ENCODE measurements at places on chromosomes 12 and 14. TPM values are rescaled to one million over a fixed set of nuclear protein-coding genes. Genes with fewer than 3 reads are reported as not detected.

DNA sequence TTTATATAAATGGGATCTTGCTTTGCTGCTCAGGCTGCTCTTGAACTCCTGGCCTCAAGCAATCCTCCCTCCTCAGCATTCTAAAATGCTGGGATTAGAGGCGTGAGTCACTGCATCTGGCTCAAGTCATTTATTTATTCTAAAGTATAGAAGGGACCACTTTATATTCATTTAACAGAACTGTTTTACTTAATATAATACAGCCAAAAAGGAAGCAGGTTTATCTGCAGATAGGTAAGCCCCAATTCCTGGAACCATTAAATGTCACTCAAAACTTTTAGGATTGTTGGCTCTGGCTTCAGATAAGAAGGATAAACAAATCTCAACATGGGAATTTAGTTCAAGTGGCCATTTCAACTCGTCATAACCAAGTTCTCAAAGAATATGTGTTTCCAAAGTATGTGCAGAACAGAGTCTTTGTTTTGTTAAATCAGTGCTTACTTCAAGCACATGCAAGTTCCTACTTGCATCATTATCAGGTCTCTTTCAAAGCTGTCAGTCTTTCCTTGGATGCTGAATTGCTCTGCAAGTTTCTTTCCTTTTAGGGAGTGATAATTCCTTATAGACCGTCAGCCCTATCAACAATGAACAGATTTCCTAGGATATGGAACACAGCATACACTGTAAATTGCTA lies 60.4 kb downstream of the KITLG start:
- H3K4me1 ChIP-seq, result no peaks in the 10 kb centered on the region
- no peaks in the 10 kb centered on the region for H3K36me3 ChIP-seq
- no peak overlapping the region for H3K4me3 ChIP-seq
- H3K27ac ChIP-seq, result no peak overlapping the region

- H3K27me3 ChIP-seq, result no peaks in the 10 kb centered on the region
- H3K4me3 ChIP-seq, result no peak overlapping the region
- H3K27ac ChIP-seq, result no peak overlapping the region
- no peaks in the 10 kb centered on the region for H3K36me3 ChIP-seq
Measured at GRCh38 chr14:54857830-54858269, 44.8 kb downstream of the GCH1 start.

GRCh38 chr12:131052929-131053328 lies 99.2 kb downstream of the ADGRD1 start:
- no peak for DNase-seq
- no peaks in the 10 kb centered on the region for H3K4me1 ChIP-seq
- H3K36me3 ChIP-seq, result no peaks in the 10 kb centered on the region
- no peak overlapping the region for H3K27ac ChIP-seq
- H3K4me3 ChIP-seq, result no peak overlapping the region

DNA sequence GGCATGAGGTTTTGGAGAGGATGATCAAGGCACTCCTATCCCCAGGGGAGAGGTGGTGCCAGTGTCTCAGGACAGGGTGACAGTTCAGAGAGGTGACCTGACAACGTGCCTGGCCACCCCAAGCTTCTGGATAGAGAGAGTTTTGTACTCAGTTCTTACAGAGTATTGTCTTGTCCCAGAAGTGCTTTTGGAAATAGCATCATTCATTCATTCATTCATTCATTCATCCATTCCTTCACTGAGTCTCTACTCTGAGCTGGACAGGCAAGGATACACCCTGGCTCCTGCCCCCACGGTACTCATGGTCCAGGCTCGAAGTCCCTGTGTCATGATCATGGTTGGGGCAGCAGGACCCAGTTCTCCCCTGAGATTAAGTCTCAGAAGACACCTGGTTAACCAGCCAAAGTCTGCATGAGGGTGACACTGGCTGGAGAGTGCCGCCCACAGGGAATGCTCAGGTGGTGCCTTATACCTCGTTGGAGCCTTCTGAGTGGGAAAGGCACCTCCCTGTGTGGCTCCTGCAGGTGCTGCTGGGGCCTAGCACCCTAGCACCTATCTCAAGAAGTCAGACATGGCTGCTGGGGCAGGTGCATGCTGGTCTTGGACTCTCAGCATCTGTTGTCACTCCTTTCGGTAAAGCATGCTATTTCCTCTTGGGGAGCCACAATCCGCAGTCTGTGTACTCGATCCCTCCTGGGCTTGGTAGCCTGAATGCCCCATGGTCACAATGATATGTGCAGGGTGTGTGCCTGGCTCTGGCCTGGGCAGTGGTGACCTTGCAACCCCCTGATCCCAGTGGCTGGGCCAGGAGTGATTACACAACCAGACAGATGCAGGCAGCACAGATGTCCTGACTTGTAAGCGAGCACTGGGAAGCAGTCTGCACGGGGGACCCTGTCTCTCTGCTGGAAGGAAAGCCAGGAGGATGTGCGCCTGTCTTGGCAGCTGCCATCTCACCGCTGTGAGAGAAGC lies 57.8 kb downstream of the C14orf132 start:
- H3K27me3 ChIP-seq, result no peaks in the 10 kb centered on the region
- no peak overlapping the region for H3K4me3 ChIP-seq
- DNase-seq, result peak; percentile 47
- no peaks in the 10 kb centered on the region for H3K4me1 ChIP-seq
- H3K27ac ChIP-seq, result no peak overlapping the region

GRCh38 chr12:16352481-16352880 lies 5.0 kb downstream of the MGST1 start:
- no peaks in the 10 kb centered on the region for H3K36me3 ChIP-seq
- no peak for DNase-seq
- H3K27me3 ChIP-seq, result no peaks in the 10 kb centered on the region
- H3K4me3 ChIP-seq, result no peak overlapping the region
- H3K4me1 ChIP-seq, result no peaks in the 10 kb centered on the region
- no peak overlapping the region for H3K27ac ChIP-seq

GRCh38 chr12:44431647-44432343 lies 444.3 kb downstream of the NELL2 start:
- no peaks in the 10 kb centered on the region for H3K4me1 ChIP-seq

DNA sequence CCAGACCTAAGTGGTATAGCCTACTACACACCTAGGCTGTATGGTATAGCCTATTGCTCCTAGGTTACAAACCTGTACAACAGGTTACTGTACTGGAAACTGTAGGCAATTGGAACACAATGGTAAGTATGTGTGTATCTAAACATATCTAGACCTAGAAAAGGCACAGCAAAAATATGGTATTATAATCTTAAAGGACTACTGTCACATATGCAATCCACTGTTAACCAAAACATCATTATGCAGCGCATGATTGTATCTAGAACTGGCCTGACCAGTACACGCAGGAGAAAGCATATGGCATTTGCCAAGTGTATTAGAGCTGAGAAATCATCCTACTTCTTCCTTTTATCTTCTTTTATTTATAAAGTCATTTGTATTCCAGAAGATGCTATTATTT lies 75.5 kb downstream of the SLC8A3 start:
- no peak for DNase-seq
- no peaks in the 10 kb centered on the region for H3K4me1 ChIP-seq
- no peaks in the 10 kb centered on the region for H3K27me3 ChIP-seq
- no peak overlapping the region for H3K4me3 ChIP-seq
- H3K27ac ChIP-seq, result no peak overlapping the region

GRCh38 chr14:33943096-33943883 lies 7.6 kb downstream of the EGLN3 start:
- DNase-seq, result no peak
- no peaks in the 10 kb centered on the region for H3K4me1 ChIP-seq
- no peaks in the 10 kb centered on the region for H3K27me3 ChIP-seq
- H3K36me3 ChIP-seq, result no peaks in the 10 kb centered on the region
- H3K27ac ChIP-seq, result no peak overlapping the region

DNA sequence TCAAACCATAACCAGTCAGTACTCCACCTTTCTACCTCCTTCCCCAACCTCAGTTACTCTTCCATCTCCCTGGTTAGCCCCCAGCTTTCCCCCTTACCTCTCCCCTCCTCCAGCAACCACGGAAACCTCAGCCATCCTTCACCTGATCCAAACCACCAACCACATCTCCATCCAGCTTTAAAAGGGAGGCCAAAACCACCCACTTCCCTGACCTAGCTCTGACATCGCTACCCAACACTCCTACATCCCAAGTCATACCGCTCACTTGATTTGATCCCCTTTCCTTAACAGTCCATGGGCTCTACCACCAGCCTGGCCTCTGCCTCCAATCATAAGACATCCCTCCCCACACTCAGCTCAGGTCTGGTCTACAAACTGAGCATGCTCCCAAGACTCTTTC lies 1.5 kb downstream of the RAB35 start:
- H3K27me3 ChIP-seq, result no peaks in the 10 kb centered on the region
- H3K4me1 ChIP-seq, result peaks cover 10% of the 10 kb centered on the region
- no peaks in the 10 kb centered on the region for H3K36me3 ChIP-seq
- no peak for DNase-seq

DNA sequence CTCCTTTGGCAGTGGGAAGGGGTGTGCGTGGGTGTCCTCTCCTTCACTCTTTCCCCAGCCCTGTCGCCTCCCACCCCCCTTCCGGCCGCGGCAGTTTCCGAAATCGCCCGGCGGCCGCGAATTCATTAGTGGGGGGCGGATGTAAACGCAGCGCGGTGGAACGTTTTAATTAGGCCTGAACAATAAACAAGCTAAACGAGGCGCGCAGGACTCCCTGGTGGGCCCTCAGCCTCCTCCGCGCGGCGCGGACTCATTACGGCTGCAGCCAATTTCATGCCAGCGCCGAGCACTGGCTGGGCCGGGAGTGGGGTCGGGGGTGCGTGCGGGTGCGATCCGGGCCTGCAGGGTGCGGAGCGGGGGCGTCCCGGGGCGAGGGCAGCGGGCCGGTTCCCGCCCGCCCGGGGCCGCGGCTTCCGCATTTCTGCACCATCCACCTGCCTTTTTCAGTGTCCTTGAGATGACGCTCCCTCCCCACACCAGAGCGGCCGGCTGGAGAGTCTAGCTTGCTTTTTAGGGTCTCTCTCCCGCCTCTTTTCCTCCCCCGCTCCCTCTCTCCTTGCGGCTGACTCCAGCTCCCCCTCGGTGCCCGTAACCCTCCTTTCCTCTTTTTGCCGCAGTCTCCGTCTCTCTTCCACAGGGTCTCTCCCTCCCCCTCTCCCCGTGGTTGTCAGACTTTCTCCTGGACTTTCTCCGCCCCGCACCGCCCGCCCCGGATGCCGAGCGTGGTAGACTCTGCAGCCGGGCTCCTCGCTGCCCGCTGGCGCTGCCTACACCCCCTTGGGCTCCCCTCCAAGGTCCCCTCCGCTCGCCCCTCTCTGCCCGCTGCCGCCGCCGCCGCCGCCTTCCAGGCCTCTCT lies at the start of gene CISTR:
Gene CISTR (minus strand): TSS at position 644 of the 856 bp plus-strand sequence.
- no peak for DNase-seq
- no peaks in the 10 kb centered on the region for H3K36me3 ChIP-seq
- no peak within 1 kb of the TSS for H3K27ac ChIP-seq
- H3K27me3 ChIP-seq, result no peaks in the 10 kb centered on the region
- H3K4me3 ChIP-seq, result peak within 1 kb of the TSS; percentile 27

DNA sequence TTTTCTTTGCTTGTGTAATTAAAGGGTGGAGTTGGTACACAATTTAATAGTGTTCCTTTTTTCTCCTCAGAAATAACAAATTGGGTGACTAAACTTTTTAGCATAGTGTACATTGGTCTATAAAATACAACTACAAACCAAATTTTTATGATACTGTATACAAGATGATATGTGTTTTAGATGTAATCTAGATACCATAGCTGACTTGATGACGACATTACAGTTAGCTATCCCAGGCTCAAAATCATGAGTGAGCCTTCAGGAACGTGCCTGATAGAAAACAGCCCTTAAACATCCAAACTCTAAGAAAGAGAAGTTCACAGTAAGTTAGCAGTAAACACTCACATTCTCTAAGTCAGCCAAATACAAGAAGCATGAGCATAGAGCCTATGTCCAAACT lies 99.0 kb upstream of the SSTR1 start:
- no peaks in the 10 kb centered on the region for H3K27me3 ChIP-seq
- H3K27ac ChIP-seq, result no peak overlapping the region
- H3K4me3 ChIP-seq, result no peak overlapping the region
- H3K36me3 ChIP-seq, result no peaks in the 10 kb centered on the region
- H3K4me1 ChIP-seq, result no peaks in the 10 kb centered on the region

DNA sequence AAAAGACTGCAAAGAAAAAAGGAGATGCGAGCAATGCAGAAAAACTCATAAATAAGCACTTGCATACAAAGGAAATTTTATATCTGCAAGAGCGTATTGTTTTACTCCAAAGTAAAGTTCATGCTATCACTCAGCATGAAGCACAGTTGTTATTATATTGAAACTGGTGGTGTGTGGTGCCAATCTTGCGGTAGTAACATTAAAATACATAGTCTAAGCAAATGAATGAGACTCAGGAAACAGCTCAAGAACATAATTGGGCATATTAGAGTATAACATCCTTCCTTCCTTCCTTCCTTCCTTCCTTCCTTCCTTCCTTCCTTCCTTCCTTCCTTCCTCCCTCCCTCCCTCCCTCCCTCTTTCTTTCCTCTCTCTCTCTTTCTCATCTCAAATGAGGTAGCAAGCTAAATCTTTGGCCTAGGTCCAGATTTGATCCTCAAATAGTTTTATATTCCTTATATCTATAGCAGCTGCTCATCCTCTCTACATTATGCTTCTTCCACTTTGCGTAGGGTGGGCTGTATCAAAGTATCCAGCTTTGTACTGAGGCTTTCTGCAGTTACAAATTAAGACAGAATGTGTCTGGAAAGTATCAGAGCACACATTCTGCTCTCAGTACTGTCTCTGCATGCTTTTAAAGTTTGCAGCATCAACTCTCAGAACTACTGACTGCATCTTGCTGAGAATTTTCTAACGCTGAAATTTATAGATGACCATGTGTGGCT lies 718.3 kb downstream of the RERGL start:
- no peaks in the 10 kb centered on the region for H3K36me3 ChIP-seq
- H3K27ac ChIP-seq, result no peak overlapping the region
- no peak overlapping the region for H3K4me3 ChIP-seq
- DNase-seq, result no peak
- H3K27me3 ChIP-seq, result no peaks in the 10 kb centered on the region

Gene RTL1
- total RNA-seq, result not detected

Gene FGF6
- not detected for total RNA-seq

Gene KRT6C
- not detected for total RNA-seq

Gene LRRK2
- 42.0 TPM for total RNA-seq

Gene MYH6
- not detected for total RNA-seq
